T-helper 1 cell (primary cell): ENCODE measurements at places on chromosomes 11 and 22.
A peak's percentile ranks its signal among the peaks of the same experiment; 100 is the strongest.

DNA sequence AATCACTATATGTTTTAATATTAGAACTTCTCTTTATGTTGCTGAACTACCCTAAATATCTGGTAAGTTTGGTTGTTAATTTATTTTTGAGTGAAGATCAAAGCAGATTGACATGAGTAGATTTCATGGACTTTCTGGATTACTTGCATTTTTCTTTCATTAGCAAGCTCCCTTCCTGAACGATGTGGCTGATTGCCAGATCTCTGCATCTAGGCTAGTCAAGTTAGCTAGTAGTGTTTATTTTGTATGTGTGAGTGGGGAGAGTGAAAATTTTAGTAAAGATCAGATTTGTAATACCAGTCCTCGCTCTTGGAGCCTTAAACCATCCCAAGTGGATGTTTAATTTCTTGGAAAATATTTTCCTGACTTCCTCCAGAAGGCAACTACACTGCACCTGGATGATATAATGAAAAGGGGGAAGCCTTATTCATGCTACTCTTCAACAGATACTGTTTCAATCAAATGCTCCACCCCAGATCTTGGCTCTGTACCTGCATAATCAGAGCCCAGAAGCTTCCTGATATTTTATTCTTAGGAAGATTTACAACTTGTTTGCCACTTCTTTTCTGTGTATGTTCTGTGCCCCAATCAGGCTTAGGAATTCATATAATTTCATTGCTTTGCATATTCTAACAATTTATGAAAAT, 143.2 kb upstream of the GRIA4 start:
- DNase-seq, result no peak

DNA sequence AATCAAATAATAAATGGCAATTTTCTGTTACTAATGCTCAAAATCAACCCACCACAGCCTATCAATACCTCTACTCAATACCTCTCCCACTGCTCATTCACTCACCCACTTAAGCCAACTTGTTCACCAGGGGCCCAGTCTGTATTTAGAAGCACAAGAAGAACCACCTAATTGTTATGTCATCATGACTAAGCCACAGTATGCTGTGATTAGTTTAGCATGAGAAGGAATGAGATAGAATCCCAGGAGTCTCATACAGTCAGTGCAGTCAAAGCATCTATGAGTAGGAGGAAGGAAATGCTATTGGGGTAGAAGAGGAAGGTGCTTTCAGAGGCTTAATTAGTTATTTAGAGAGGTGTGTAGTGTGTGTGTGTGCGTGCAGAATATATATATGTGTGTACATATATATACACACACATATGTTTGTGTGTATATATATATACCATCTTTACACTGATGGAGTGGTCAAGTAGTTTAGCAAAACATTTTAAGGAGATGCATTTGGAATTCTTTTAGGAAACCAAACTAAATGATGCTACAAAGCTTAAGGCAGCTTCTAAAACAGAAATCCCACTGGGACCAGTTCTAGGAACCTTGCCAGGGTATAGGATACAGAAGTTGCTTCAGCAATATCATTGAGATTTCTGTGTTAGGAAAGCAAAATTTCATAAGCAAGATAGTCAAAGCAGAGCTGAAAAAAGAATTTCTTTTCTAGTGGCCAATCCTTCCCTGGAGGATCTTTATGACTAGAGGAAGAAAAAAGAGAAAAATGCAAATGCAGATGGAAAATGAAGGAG, 27.5 kb downstream of the KCNA4 start:
- DNase-seq, result no peak

DNA sequence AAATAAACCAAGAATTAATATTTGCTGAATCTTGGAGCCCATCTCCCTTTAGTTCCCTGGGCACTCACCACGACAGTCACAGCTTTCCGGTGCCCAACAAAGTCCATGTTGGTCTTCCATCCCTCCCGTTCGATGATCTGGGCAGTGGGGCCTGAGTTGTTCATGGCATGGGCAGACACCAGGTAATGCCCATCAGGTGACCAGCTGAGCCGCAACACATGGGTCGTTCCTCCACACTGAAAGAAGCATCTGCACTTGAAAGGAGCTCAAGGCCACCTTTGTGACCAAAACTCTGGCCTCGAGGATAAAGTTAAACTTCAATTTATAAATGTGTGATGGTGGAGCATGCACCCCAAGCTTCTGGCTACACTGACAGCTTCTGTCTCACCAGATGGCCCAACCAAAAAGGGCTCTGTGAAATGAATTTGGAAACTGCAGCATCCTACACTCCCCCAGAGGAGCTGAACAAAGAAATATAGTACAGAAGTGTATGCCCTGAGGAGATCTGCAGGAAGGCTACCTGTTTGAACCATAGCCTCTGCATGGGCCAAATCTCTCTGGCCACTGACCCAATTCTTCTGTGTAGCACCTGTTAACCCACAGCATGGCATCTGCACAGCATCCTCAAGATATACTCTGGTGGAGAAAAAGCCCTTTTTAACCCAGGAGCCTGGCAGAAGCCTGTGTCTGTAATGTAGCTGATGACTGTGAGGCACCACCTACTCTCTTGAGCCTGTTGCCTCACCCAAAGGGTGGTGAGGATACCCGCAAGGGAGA, 37.1 kb downstream of the HIRA start:
- no peak for DNase-seq

GRCh38 chr11:96045622-96046456, 121.9 kb upstream of the MTMR2 start:
- DNase-seq, result no peak

DNA sequence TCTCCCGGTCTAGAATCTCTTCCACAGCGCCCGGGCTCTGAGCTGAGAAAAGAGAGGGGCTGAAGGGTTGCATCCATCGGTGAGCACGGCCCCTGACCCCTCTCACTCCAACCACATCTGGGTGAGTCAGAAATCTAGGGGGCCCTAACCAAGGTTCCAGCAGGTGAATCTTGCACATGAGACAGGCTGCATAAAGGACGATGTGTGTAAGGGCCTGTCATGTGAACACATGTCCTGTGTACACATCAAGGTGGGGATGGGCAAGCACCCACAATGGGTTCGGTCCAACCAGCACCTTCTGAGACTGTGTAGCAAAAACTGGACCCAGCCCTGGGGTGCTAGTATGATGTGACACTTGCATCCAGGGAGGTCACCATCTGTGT, 1.2 kb downstream of the BET1L start:
- DNase-seq, result no peak

DNA sequence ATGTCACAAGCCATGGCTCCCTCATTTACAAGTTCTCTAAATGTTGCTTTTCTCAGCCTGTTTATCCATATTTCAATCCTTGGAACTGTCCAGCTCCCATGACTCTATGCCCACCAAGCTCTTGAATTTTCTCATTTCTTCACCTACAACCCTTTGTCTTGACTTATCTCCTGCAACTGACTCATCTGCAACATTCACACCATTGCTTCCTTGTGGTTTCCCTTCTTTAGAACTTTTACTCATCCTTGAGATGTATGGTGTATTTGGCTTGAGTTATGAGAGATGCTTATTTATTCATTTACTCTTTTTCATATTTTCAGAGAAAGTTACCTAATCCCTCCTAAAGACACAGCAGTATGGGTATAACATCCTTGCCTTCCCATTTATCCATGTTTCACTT, 18.8 kb downstream of the TRIM34 start:
- no peak for DNase-seq

DNA sequence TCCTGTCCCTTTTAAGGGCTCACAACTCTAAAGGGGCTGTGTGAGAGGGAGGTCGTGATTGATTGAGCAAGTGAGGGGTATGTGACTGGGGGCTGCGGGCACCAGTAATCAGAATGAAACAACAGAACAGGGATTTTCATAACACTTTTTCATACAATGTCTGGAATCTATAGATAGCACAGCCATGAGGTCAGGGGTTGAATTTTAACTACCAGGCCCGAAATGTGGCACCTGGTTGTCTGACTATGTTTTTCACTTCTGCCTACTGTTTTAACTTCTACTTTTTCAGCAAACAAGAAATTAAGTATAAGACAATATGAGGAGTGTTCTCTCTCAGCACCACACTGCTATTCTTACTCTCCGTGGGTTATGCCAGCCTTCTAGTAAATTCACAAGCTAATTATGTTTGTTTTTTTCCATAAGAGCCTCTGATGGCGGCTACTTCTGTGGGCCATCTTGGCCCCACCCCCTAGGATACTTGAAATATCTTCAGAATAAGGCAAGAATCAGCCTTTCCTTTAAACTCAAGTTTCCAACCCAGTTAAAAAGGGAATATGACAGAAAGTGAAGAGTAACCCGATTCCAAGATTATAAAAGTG, 552.8 kb upstream of the CHORDC1 start:
- no peak for DNase-seq

GRCh38 chr11:120306519-120307242, 18.4 kb upstream of the TLCD5 start:
- no peak for DNase-seq

DNA sequence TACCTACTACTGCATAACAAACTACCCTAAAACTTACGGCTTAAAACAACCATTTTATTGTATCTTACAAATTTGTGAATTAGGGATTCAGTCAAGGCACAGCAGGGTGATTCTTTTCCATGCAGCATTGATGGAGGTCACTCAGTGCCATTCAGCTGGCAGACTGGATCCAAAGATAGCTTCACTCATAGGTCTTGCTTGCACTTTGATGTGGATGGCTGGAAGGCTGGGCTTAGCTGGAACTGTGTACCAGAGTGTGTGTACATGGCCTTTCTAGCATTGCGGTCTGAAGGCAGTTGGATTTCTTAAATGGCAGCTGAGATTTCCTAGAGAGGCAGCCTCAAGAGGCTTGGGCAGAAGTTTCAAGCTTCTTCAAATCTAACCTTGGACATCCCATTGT, 25.0 kb downstream of the YAP1 start:
- no peak for DNase-seq

DNA sequence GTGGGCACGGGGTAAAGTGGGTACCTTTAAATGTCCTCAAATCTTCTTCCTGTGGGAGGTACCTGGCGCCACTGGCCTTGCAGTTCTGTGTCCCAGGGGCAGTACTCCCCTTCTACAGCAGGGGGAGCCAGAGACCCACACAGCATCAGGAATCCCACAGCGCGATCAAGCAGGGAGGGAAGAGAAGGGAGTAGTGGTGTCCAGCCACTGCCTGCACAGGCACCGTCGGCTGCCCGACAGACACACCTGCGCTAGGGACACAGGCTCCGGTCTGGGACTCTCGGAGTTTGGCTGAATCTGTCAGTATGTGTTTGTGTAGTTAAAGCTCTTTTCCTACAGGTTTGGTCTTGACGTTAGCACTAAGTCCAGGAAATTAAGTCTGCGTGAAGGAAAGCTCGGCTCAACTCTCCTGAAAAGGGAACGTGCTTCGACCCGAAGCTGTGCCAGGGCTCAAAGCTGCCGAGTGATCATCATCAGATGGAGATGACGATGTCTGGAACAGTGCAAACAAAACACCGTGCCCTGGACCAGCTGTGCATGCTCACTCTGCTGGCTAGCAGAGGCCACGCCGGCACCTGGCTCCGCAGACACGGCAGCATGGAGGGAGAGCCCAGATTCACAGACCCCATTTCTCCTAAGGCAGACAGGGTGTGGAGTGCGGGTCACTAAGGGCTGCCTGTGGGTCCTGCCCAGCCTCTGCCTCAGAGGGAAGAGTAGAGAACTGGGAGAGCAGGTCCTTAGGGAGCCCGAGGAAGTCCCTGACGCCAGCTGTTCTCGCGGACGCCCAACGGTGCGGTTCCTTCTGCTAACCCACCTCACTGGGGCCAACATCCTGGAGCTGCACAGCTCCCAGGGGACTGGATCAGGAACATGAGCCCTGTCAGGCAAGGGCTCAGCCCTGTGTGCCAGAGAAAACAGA, 56.0 kb upstream of the BID start:
- DNase-seq, result peak; percentile 75

DNA sequence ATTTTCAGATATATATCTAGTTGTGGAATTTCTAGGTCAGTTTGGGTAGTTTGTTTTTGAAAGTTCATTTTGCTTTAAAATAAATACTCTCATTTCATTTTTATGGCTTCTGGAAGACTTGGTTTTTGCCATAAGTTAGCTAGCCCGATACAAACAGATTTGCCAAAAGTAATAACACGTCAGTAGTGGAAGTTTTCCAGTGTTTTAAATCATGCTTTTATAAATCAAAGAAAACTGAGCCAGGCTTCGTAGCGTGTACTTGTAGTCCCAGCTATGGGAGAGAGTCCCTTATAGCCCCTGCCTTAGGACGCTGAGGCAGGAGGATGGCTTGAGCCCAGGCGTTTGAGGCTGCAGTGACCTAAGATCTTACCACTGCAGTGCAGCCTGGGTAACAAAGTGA, 21.7 kb upstream of the MICALL1 start:
- no peak for DNase-seq

- DNase-seq, result peak; percentile 75
Measured at GRCh38 chr11:66267379-66268243, 828 bp upstream of the RAB1B start.

- DNase-seq, result no peak
Measured at GRCh38 chr11:116540645-116541304, 232.0 kb downstream of the BUD13 start.

DNA sequence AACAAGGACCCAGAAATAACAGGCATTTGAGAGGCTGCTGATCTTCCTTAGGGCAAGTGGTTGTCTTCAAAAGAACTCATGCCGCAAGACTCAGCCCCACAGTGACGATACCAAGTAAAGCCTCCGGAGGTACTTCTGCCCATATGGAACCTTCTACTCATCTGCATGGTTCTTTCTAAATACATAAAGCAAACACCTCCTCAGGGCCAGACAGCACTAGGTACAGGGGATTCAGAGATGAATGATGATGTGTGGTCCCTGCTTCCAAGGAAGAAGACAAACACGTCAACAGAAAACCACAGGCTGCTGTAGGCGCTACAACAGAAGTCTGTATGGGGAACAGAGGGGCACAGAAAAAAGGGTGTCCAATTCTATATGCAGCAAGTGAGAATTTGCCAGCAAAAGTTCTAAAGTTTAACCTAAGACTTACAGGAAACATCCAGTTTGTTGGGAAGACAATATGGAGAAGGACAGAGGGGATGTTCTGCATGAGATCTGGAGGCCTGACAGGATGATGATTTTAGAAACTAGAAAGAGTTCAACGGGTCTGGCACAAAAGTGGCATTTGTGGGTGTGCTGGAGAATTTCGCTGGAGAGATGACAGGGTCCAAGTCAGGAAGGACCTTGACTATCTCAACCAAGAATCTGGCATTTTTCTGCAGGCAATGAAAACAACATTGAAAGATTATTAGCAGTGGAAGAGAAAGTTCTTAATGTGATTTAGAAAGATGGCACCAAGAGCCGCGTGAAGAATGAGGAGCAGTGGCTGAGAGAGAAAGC, 23.7 kb downstream of the JAML start:
- DNase-seq, result peak; percentile 48

GRCh38 chr11:27619039-27619574, 81.1 kb downstream of the BDNF start:
- DNase-seq, result no peak

DNA sequence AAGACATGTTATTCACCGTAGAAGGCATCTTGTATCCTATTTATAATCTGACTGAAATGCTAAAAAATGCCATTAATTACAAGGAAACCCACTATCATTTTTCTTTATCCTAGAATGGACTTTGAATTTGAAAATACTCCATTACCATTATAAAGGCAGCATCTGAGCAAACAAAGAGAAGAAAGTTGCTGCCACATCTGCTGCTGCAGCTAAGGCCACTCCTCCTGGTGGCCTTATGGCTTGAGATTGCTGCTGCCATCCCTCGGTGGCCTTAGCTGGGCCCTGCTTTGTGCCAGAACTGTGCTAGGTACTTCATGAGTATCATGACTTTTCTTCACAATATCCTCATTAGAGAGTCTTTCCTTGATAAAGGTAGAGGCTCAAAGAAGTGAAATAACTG, 1210.1 kb upstream of the TENM4 start:
- DNase-seq, result no peak

- DNase-seq, result no peak
Measured at GRCh38 chr22:23834793-23835483, 3.9 kb downstream of the DERL3 start.

- no peak for DNase-seq
Measured at GRCh38 chr11:96043291-96043690, 119.4 kb upstream of the MTMR2 start.
